ENCODE measurements at places on chromosomes 2 and 18. TPM values are rescaled to one million over a fixed set of nuclear protein-coding genes. Genes with fewer than 3 reads are reported as not detected.

GLI2 gene
- polyA plus RNA-seq = 12.5 TPM

KCNK3 gene
- 1.6 TPM for polyA plus RNA-seq

GMCL1 gene
- 15.3 TPM for polyA plus RNA-seq

SCN1A gene
- not detected for polyA plus RNA-seq

MC4R gene
- polyA plus RNA-seq = 0.05 TPM

KRTCAP3 gene
- 0.68 TPM for polyA plus RNA-seq

TUBA3E gene
- polyA plus RNA-seq = not detected

AGXT gene
- not detected for polyA plus RNA-seq

GPR75 gene
- polyA plus RNA-seq = 1.9 TPM

CTDP1 gene
- polyA plus RNA-seq = 12.1 TPM

ASB18 gene
- polyA plus RNA-seq = not detected

LRATD1 gene
- not detected for polyA plus RNA-seq

DCDC2C gene
- polyA plus RNA-seq = not detected

GCG gene
- not detected for polyA plus RNA-seq

NPHP1 gene
- 8.5 TPM for polyA plus RNA-seq

CCDC74B gene
- polyA plus RNA-seq = 4.8 TPM

IKZF2 gene
- polyA plus RNA-seq = 0.18 TPM

BAZ2B gene
- 23.9 TPM for polyA plus RNA-seq

OSR1 gene
- 4.5 TPM for polyA plus RNA-seq

ARL4C gene
- polyA plus RNA-seq = 67.9 TPM

INO80B gene
- 74.3 TPM for polyA plus RNA-seq

GPR155 gene
- 0.86 TPM for polyA plus RNA-seq

GKN2 gene
- 3.3 TPM for polyA plus RNA-seq

POMC gene
- polyA plus RNA-seq = not detected

TTN gene
- not detected for polyA plus RNA-seq

SPDYA gene
- polyA plus RNA-seq = 0.14 TPM

HOXD4 gene
- polyA plus RNA-seq = 0.87 TPM

KIAA2012 gene
- 0.05 TPM for polyA plus RNA-seq

AGFG1 gene
- polyA plus RNA-seq = 104 TPM

FBXO15 gene
- 1.4 TPM for polyA plus RNA-seq

C2orf68 gene
- polyA plus RNA-seq = 22.8 TPM

CLEC4F gene
- not detected for polyA plus RNA-seq

CTAGE1 gene
- not detected for polyA plus RNA-seq

ADGRF3 gene
- polyA plus RNA-seq = 0.38 TPM

ACMSD gene
- polyA plus RNA-seq = not detected

SCN3A gene
- 0.03 TPM for polyA plus RNA-seq

KLHL30 gene
- 0.03 TPM for polyA plus RNA-seq

CEBPZ gene
- 74.0 TPM for polyA plus RNA-seq

PAIP2B gene
- polyA plus RNA-seq = 0.61 TPM

SCN7A gene
- polyA plus RNA-seq = not detected

IL1B gene
- 0.38 TPM for polyA plus RNA-seq
